ENCODE measurements at places on chromosomes 1 and 21. TPM values are rescaled to one million over a fixed set of nuclear protein-coding genes. Genes with fewer than 3 reads are reported as not detected.

Gene RHOU
- total RNA-seq = 38.7 TPM

Gene RPTN
- not detected for total RNA-seq

GRCh38 chr1:159828581-159829272, 2.1 kb downstream of the SLAMF8 start:
- DNase-seq = no peak

- DNase-seq = no peak
These were observed 7.1 kb downstream of the SLC66A1 start for GRCh38 chr1:19319196-19319595.

GRCh38 chr1:233121947-233122559, 171.6 kb downstream of the NTPCR start:
- DNase-seq = no peak

GRCh38 chr1:204932573-204932909, 61.9 kb downstream of the NFASC start:
- DNase-seq = no peak

DNA sequence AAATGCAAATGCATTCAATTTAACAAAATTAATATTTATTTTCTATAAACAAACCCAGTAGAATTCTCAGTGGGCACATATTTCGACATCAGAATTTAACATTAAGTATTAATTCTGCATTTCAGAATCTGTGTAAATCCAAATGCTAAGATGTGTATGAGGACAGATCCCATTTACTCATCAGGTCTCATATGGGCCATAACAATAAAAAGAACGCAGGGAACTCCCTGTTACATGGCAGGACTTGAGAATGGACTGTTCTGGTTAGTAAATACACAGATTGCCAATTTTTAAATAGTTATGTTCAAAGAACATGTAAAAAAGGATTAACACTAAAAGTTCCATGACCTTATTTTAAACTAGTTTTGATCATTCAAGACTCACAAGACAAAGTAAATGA, 104.0 kb downstream of the SLC30A10 start:
- no peak for DNase-seq

GRCh38 chr1:239744851-239745250, 346.8 kb upstream of the FMN2 start:
- no peak for DNase-seq

DNA sequence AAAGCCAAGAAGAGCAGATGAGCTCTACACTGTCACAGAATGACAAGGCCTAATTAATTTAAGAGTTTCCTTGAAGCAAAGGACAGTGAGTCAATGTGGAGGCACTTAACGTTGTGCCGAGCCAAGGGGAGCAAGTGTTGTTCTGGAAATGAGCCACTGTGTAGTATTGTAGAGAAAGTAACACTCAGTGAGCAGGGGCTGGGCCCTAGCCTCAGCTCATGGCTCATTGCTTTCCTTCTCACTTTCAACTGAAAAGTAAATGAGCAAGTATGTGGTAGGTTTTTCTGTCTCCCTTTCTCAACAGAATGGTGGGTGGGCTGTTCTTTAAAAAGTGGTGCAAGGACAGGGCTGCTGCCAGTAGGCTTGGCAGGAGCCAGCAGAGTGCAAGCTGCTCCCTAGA, 11.8 kb upstream of the KIAA0040 start:
- DNase-seq = no peak

DNA sequence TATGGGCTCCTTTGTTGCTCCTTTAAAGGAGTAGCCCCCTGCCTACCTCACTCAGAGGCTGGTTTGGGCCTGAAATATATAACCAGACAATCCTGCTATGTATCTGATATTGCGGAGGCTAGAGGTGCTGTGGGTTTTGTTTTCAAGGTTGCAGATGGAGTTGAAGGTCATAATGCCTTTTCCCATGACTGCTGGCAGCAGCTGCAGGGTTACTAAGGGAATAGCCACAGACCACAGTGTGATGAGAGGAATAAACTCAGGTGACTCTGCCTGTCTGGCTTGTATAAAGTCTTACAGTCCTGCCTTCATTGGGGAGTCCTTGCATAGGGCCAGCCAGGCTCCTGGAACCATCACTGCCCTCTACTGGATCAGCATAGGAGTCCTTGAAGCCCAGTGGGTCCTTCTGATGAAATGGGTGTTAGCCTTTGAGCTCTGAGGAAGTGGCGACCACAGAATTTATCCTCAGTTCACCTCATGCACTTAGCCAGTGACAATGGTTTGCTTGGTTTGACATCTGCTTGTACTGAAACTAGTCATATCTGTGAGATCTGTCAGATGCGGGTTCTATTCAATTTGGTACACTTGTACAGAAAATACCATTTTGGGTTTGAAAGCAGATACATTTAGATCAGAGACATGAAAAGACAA, 174.4 kb upstream of the HMCN1 start:
- DNase-seq = peak; percentile 45

GRCh38 chr1:101902199-101902598, 94.5 kb downstream of the OLFM3 start:
- DNase-seq = no peak

- no peak for DNase-seq
These were observed 112.6 kb downstream of the LRIG2 start for GRCh38 chr1:113185463-113186104.

- DNase-seq = no peak
These were observed 382.3 kb upstream of the ADGRL4 start for GRCh38 chr1:79388694-79389361.

DNA sequence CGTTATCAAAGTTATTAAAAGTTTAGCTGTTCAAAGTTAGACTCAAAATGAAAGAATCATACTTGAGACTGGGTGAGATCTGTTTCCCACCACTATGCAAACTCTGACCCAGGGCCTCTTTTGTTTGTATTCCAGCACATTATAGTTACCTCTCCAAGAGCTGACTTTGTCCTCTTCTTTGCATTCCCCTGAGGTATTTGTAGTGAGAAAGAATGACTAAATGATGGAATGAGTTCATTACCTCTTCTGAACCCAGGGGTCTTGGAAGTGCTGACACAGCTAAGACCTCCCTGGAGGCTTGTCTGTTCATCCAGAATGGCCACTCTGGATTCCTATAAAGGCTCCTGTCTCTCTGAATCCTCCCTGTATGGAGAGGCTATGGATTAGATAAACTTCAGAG, 62.4 kb downstream of the FGGY start:
- no peak for DNase-seq

DNA sequence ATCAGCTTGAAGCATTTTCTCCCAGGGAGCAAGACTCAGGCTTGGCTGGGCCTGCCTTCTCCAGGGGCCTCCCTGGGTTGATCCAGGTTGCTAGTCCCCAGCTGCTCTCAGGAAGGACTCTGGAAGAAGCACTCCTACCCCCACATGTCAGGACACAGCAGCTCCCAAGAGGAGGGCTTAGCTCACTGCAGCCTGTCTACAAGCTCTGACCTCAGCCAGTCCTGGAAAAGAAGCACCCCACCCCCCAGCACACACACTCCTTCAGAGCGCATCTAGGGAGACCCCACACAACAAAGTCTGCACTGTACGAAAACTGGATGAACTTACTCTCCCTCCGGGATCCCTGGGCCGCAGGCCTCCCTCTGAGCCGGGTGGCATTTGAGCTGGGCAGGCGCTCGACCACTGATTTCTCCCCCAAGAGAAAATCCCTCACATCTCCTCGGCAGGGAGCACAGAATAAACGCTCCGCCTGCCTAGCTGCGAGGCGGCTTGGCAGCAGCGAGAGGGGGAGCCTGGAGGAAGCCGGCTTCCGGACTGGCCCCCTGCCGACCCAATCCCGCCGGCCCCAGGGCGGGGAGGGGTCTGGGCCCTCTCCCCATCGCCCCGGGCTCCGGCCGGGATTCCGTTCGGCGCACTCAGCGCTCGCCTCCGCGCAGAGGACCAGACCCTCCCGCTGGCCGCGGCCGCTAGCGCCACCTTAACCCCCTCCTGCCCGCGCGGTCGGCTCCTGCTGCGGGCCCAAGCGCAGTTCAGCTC, at the start of gene KCNA2:
TSS of gene KCNA2 (minus strand) at position 458 of the 756 bp plus-strand sequence. CDS start 1,576 bp downstream, outside the sequence.
- no peak for DNase-seq

DNA sequence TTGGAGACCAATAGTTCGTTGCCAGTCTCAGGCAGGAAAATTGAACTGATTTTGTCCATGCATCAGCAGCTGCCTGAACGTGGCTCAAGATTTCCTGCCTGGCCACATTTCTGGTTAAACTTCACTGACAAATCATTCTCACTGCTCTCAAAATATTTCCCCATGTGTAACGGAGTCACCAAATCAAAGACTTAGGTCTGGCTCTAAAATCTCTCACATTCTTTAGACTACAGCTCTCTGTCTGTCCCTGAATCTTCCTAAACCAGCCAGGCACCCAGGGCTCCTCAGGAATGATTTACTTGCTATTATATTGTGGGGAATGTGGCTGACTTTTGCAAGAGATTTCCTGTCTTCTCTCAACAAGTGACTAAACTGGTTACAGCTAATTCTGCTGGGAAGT, 49.2 kb upstream of the GJA8 start:
- DNase-seq = no peak

- DNase-seq = no peak
These were observed 98.9 kb downstream of the RGS2 start for GRCh38 chr1:192907545-192908243.

GRCh38 chr1:19222573-19222972, 12.5 kb upstream of the UBR4 start:
- no peak for DNase-seq

DNA sequence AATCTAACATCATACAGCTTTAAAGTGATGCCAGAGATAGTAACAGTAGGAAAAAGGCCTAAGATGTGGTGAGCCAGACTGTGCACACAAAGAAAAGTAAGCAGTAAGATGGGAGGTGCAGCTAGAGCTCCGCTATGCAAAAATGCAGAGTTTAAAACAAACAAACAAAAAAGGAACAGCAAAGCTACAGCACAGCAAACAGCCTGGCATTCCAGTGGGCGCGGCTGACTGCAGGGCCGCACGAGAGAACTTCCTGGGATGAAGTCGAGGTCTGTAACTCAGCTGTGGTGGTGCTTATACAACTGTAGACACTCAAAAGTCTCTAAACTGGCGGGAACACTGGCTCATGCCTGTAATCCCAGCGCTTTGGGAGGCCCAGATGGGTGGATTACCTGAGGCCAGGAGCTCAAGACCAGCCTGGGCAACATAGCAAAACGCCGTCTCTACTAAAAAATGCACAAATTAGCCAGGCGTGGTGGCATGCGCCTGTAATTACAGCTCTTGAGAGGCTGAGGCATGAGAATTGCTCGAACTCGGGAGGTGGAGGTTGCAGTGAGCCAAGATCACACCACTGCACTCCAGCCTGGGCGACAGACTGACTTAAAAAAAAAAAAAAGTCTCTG, 30.1 kb downstream of the PRDM15 start:
- DNase-seq = no peak

DNA sequence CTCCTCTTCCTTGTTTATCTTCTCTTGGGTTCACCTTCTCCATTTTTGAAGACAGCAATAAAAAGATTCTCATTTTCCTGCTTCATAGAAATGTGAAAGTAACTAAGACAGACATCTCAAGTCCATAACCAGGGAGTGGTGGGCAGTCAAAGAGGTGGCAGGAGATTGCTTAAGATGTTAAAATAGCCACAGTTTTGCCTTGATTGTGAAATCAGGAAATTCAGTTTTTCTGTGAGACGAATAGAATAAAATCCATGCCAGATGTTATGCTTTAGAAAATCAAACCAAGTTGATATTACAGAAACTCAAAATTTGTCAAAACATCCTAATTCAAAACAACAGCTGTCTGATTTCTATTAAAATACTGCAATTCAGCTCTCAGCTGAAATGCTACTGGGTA, 57.2 kb downstream of the TNN start:
- no peak for DNase-seq

DNA sequence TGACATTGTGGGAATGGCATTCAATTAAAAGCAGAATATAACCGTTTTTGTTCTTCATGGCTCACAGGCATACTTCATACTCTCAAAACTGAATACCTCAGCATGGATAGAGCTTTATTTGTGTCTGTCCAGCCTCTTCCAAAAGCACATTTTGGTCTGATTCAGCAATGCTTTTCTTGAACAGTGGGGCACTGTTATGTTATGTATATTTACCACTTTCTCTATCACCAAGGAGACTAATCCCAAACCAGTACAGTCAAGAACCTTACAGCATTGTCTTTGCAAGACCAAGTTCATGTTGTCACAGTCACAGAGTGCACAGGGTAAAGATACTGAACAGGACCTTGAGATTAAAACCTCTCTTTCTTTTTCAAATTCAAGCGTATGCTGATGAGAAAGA, 582.8 kb downstream of the PTBP2 start:
- DNase-seq = no peak

Measured in ureter (tissue), 1 donor.